Peyer's patch (tissue), 4 donors: ENCODE measurements at places on chromosomes 12 and 14. TPM values are rescaled to one million over a fixed set of nuclear protein-coding genes. Genes with fewer than 3 reads are reported as not detected.

GRCh38 chr12:113647048-113647447, 175.4 kb upstream of the LHX5 start:
- DNase-seq, result no peak

DNA sequence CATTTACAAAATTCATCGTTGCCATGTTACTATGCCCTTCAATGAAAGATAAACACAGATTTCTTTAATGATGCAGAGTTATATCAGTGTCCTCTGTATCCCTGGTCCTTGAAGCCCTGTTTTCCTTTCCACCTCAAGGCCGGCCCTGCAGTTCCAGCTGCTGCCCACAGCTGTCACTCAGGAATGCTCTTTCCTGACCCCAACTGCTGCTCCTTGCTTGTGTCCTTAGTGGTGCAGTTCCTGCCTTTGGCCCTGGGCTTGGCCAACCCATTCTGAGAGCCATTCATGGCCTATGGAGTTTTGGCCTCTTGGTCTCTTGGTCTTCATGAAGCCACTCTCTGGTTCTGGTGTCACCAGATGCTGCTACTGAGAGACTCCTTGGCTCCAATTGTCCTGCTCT, 93.1 kb downstream of the GAS2L3 start:
- DNase-seq, result no peak

The MYH6 gene
- not detected for total RNA-seq

DNA sequence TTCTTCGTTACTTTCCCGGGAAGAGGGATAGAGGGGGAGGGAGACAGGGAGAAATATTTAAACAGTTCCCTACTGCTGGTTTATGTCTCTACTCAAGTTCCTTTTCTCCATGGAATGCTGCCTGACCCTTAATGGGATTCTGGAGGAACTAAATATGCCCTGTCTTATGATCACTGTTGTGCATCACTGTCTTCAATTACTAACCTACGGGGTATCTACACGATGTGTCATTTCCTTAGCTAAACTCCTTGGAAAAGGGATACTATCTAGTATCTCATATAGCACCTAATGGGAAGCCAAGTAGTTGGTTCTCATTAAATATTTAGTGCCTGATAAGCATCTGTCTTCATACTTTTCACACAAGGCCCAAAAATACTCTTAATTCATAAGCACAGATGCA, 37.5 kb upstream of the FBLN5 start:
- no peak for DNase-seq

- no peak for DNase-seq
Observed at GRCh38 chr12:16675438-16675837, 69.5 kb upstream of the LMO3 start.

- DNase-seq, result peak; percentile 67
Observed at GRCh38 chr12:94644141-94644979, 6.0 kb downstream of the TMCC3 start.

The PMEL gene
- 3.5 TPM for total RNA-seq

GRCh38 chr12:51971679-51972421, 20.4 kb downstream of the ACVR1B start:
- DNase-seq, result no peak

The KRT73 gene
- 1.2 TPM for total RNA-seq

- DNase-seq, result no peak
Observed at GRCh38 chr12:55875704-55876467, 33.1 kb upstream of the MMP19 start.

GRCh38 chr12:27592548-27592947, 68.5 kb downstream of the PPFIBP1 start:
- no peak for DNase-seq

The C12orf56 gene
- not detected for total RNA-seq

DNA sequence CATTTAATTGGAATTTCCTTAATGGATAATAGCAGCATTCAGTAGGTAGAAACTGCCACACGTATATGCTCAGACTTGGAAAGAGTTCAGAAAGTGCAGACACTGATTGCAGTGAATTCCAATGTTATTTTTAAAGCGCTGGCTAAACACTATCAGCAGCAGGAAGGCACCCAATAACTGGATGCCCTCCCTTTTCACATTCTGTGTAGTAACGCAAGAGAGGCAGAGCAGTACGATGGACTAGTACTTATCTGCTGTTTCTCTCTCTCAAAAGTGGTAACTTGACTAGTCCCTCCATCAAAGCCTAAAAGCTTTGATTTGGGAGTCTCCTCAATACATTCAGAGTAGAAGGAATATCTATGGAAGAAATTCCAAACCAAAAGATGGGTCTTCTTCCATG, 791.0 kb downstream of the TMTC2 start:
- DNase-seq, result no peak

The LRTM2 gene
- total RNA-seq, result not detected
